ENCODE measurements at places on chromosomes 5 and 9. TPM values are rescaled to one million over a fixed set of nuclear protein-coding genes. Genes with fewer than 3 reads are reported as not detected.

DNA sequence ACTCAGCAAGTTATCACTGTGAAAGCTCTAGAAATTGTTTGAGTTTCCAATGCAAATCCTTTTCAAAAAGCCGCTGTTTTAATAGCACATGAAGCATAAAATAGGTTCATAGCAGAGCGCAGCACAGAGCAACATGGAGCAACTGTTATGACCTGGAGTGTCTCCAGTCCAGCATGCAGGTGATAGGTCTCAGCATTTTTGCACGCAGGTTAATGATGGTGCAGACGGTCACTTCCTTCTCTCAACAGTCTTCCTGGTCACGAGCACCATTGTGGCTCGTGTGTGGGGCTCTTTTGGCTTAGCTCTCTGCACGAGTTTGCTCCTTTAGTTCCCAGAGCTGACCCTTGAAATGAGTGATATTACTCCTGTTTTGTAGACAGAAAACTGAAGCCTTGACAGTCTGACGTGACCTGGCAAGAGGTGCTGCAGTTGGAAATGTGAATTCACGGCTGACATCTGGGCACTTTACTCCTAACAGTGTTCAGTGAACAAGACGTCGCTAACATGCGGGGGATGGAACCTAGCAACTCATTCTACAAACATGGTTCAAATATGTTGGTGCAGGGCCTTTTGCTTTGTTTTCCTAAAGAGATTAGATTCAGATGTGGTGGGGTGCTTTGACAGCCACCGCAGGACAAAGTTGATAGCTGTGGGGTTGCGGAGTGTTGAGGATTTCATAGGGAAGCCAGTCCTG is 10.0 kb downstream of the TENT4A start:
- DNase-seq = no peak

DNA sequence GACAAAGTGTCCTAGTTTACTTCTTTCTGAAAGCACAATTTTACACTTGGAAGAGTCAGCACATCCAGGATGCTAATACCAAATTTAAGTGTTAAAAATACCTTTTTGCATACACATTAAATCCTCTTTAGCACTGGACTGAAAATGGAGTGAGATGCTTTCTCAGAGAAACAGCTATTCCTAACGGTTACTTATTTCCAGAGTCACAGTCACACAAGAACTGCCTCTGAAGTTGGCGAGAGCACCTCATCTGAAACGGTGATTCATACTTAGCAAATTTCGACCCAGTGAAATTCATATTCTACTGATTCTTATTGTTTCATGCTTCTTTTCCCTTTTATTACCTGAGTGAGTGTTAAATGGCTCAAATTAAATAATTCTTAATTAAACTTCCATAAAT is 12.2 kb downstream of the CDH18 start:
- no peak for DNase-seq

- DNase-seq = no peak
These were observed 554.8 kb upstream of the SGCD start for GRCh38 chr5:155772009-155772662.

- DNase-seq = no peak
These were observed 77.5 kb downstream of the SLC1A3 start for GRCh38 chr5:36683821-36684434.

MYO10 gene
- 116 TPM for total RNA-seq

Data from PC-9 (cell line).